ENCODE measurements at places on chromosomes 3 and 15.

DNA sequence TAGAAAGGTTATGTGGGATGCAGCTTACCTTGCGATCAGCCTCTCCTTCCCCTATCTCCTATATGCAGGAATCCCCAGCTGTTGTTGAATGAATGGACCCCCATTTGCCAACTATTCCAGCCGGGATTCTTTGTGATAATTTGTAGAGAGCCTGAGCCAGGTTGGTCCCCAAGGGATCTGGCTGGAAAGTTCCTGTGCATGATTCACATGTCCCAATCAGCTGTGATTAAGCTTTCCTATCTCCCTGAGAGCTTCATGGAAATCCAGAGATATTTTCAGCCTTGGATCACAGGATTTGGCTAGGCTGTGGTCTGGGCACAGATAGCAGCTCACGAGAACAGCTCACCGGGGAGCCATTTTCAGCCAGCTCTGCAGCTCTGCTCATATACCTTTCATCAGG lies 76.7 kb downstream of the ARNT2 start:
- no peak for DNase-seq

GRCh38 chr3:140315955-140316354 lies 361.9 kb upstream of the TRIM42 start:
- DNase-seq = no peak

DNA sequence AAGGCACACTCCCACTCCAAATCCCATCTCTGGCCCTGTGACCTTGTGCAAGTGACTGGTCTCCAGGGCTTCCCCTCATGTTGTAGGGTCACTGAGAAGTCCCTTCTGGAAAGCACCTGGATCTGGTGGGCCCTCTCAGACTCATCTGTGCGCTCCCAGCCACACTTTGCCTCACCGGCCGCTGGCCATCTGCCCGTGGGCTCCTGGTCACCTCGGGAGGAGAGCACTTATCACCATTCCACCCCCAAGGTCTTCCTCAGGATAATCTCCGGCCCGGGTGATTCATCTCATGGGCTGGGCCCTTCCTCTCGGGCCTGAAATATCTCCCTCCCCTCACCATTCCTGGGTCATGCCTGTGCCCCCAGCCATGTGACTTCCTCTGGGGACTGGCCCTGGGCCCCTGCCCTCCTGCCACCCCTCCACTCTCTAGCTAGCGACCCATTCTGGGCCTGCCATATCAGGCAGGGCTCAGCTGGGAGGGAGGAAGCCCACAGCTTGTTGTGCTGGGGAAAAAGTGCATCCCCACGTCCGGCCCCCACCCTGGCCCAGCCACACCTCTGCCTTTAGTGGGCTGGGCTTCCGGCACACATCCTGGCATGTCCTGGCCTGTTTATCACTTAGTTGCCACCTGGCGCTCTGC lies 10.6 kb upstream of the WNT7A start:
- no peak for DNase-seq

GRCh38 chr3:124137216-124137615 lies 145.3 kb upstream of the ROPN1 start:
- no peak for DNase-seq

DNA sequence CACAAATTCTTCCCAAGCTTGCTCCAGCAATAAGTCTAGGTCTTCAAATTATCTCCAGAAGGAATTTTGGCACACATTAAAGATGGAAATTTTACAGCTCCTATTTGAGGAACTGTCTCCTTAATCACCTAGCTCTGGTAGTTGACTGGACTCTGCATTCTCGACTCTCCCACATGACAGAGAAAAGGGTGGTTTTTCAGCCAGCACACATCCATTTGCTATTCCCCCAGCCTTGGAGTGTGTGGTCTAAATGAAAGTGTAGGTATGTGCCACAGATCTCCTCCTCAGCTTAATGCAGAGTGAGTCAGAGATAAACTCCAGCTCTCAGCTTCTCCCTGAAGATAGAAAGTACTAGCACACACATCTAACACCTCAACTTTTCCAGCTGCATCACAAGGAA lies 62.2 kb upstream of the ALCAM start:
- DNase-seq = no peak

DNA sequence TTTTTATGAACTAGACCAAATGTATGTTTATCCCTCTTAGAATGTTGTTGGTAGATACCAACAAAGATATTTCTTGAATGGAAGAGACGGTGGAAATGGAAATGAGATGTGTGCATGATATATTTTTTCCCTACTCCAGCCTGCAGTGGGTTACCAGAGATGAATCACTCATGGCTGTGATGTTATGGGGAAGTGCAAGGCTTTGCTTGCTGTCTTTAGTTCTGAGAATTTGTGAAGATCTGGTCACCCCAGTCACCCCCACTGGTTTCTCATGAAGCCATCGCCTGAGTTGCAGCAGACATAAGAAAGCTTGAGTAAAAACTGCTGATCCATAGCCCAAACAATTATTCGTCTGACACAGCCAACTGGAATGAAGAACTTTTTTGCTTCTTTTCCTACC lies 78.1 kb upstream of the EOMES start:
- DNase-seq = no peak

GRCh38 chr15:71577071-71577470 lies 233.3 kb upstream of the NR2E3 start:
- DNase-seq = no peak

DNA sequence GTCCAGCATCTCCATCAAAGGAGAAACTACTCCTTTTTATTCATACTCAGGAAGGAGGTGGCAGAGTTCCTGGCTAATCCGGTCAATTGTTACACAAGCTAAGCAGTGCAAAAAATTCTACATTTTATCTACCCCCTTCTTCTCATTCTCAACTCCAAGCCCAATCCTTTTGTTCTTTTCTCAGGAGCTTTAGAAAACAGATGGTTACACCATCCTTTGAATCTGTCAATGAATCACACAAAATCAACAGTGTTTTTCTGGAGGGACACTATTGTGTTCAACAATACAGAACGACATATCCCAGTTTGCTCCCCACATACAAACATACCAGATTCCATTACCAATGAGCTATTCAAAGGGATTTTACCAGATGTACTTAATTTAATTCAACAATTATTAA lies 362.1 kb downstream of the MAGI1 start:
- no peak for DNase-seq

DNA sequence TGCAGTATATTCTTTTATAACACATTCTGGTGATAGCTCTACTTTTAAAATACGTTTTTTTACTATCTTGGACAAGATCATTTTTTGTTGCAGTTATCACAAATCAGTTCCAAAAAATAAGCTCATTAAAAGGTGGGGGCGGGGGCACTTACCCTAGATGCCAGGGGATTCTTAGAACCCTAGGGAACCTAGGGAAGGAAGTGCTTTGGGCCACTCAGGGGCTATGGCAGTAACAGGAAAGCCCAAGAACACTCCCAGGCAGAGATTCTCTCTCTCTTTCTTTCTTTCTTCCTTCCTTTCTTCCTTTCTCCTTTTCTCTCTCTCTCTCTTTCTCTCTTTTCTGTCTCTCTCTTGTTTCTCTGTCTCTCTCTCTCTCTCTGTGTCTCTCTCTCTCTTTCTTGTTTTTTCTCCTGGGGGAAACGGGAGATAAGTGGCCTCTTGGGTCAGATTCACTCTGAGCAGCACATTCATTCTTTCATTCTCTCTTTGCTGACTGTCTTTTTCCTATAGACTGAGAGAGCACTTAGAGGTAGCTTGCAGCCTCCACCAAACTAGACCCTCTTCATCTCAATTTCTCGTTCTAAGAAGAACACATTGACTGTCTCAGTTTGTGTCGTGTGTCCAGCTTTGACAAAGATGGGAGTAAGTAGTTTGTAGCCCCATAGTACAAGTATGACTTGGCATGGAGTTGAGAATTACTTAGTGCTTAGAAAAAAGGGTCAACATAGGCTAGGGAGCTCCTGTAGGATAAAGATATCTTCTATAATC lies 16.6 kb downstream of the SCAANT1 start:
- DNase-seq = no peak

Data from SK-N-MC (cell line).